ENCODE measurements at places on chromosomes 2 and 18. TPM values are rescaled to one million over a fixed set of nuclear protein-coding genes. Genes with fewer than 3 reads are reported as not detected.

TIMM21 gene
- 36.2 TPM for total RNA-seq

CRYGD gene
- total RNA-seq = not detected

AFG3L2 gene
- 39.1 TPM for total RNA-seq

AGBL5 gene
- 24.4 TPM for total RNA-seq

GALNT3 gene
- 1.2 TPM for total RNA-seq

ABCB11 gene
- not detected for total RNA-seq

UGT1A9 gene
- total RNA-seq = not detected

COPS8 gene
- 109 TPM for total RNA-seq

- no peak overlapping the region for H3K4me3 ChIP-seq
- no peaks in the 10 kb centered on the region for H3K4me1 ChIP-seq
- H3K27ac ChIP-seq = no peak overlapping the region
- DNase-seq = no peak
These were observed 12.0 kb upstream of the IAH1 start for GRCh38 chr2:9462313-9462712.

GRCh38 chr2:150567771-150568301 lies 80.4 kb upstream of the RND3 start:
- no peaks in the 10 kb centered on the region for H3K27me3 ChIP-seq
- peak; percentile 22 for DNase-seq
- no peaks in the 10 kb centered on the region for H3K36me3 ChIP-seq
- peaks cover 79% of the 10 kb centered on the region for H3K4me1 ChIP-seq
- peak overlapping the region; percentile 73 for H3K27ac ChIP-seq

GRCh38 chr18:13218997-13219396 lies 437 bp downstream of the LDLRAD4 start:
- H3K4me3 ChIP-seq = no peak overlapping the region
- H3K4me1 ChIP-seq = peaks cover 13% of the 10 kb centered on the region
- no peak overlapping the region for H3K27ac ChIP-seq
- H3K27me3 ChIP-seq = peaks cover 50% of the 10 kb centered on the region
- H3K36me3 ChIP-seq = no peaks in the 10 kb centered on the region

DNA sequence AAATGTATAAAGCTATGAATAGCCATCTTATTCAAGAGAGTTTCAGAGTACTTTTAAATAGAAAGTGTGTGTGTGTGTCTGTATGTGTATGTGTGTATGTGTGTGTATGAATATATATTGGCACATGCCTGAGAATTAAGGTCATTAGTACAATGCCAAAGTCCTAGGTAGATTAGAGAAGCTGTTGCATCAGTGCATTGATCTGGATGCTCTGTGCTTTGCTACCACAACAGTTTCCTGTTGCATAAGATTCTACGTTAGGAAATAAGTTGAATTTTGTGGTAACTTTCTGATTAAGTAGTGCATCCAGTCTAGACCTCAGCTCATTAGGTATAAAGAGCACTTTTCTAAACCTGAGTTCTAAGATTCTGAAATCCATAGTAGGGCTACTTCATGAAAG lies 1102.8 kb upstream of the KLHL29 start:
- no peaks in the 10 kb centered on the region for H3K4me1 ChIP-seq
- H3K36me3 ChIP-seq = no peaks in the 10 kb centered on the region
- no peak overlapping the region for H3K27ac ChIP-seq

DNA sequence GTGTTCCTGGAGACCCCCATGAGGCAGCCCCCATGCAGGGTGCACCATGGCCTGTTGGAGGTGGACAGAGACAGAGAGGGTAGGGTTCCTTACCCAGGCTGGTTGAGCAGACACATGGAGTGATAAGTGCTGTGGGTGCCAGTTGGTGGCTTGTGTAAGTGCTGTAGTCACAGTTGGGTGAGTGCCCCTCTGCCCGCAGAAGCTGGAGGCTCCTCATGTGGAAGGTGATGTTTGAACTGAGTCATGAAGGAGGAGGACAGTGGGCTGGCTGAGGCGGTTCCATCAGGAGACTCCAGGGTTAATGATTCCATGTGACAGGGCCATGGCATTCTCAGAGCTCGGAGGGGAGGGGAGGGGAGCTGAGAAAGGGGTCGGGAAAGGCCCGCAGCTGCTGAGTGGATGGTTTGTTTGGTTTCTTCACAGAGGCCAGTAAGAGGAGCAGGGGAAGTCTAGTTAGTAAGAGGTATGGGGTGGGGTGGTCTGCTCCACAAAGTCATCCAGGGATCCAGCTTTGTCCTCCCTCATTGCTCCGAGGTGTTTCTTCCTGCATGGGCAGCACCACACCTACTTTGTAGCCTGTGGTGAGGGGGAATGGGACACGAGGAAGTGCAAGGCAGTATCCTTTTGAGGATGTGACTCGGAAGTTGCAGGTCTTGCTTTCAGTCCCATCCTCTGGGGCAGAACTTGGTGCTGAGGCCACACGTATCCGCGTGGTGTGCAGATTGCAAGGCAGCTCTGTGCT lies 13.6 kb downstream of the IMPA2 start:
- H3K36me3 ChIP-seq = no peaks in the 10 kb centered on the region
- peak overlapping the region; percentile 71 for H3K27ac ChIP-seq
- DNase-seq = peak; percentile 18
- peaks cover 5% of the 10 kb centered on the region for H3K27me3 ChIP-seq
- H3K4me3 ChIP-seq = peak overlapping the region; percentile 65

GRCh38 chr2:54059986-54060385 lies 55.4 kb upstream of the ACYP2 start:
- peak overlapping the region; percentile 36 for H3K4me3 ChIP-seq
- H3K27ac ChIP-seq = peak overlapping the region; percentile 55
- peaks cover 51% of the 10 kb centered on the region for H3K4me1 ChIP-seq
- no peaks in the 10 kb centered on the region for H3K27me3 ChIP-seq
- peaks cover 11% of the 10 kb centered on the region for H3K36me3 ChIP-seq

GRCh38 chr2:220332886-220333285 lies 705.5 kb downstream of the SLC4A3 start:
- no peak overlapping the region for H3K27ac ChIP-seq
- H3K27me3 ChIP-seq = no peaks in the 10 kb centered on the region
- H3K36me3 ChIP-seq = peaks cover 7% of the 10 kb centered on the region
- H3K4me1 ChIP-seq = peaks cover 11% of the 10 kb centered on the region
- DNase-seq = no peak

DNA sequence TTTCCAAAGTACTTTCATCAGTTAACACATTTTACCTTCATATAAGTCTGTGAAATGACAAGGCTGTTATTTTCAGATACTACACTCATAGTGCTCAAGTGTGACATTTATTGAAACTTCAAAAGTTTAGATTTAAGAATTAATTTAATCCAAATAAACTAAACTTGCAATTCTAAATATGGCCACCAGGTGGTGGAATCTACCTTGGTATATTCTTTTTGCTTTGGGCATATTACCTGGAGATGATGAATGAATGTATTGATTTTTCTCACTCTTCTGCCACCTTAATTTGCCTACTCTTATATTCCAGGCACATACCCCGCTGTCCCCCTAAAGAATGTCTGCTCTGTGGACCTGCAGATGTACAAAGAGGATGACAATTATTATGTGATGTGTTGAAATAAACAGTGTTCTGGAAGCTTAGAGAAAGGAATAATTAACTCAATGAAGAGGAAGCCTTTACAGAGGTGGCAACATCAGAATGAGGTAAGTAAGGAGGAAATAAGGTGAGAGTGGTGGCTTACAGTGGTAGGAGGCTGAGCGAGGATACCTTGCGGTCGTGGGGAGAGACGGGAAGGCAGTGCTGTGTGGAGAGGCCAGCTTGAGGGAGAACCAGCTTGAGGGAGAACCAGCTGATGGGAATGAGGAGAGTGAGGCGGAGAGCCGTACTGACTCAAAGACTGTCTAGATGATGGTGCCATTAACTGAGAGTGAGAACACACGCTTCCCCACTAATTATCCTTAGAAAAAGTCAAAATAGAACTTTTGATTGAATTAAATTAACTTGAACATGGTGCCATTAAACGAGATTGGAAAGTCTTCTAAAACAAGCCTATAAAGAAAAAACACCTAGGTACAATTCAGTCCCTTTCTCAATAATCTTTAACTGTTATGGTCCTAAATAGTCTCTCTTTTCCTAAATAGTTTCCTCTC lies 179.5 kb downstream of the CELF4 start:
- H3K27ac ChIP-seq = no peak overlapping the region
- no peaks in the 10 kb centered on the region for H3K36me3 ChIP-seq
- H3K27me3 ChIP-seq = peaks cover 23% of the 10 kb centered on the region
- peak; percentile 9 for DNase-seq
- H3K4me1 ChIP-seq = no peaks in the 10 kb centered on the region
- H3K4me3 ChIP-seq = no peak overlapping the region

GRCh38 chr2:160596441-160596840 lies 102.8 kb upstream of the RBMS1 start:
- no peaks in the 10 kb centered on the region for H3K27me3 ChIP-seq
- no peak overlapping the region for H3K27ac ChIP-seq
- H3K4me1 ChIP-seq = no peaks in the 10 kb centered on the region
- no peak overlapping the region for H3K4me3 ChIP-seq

DNA sequence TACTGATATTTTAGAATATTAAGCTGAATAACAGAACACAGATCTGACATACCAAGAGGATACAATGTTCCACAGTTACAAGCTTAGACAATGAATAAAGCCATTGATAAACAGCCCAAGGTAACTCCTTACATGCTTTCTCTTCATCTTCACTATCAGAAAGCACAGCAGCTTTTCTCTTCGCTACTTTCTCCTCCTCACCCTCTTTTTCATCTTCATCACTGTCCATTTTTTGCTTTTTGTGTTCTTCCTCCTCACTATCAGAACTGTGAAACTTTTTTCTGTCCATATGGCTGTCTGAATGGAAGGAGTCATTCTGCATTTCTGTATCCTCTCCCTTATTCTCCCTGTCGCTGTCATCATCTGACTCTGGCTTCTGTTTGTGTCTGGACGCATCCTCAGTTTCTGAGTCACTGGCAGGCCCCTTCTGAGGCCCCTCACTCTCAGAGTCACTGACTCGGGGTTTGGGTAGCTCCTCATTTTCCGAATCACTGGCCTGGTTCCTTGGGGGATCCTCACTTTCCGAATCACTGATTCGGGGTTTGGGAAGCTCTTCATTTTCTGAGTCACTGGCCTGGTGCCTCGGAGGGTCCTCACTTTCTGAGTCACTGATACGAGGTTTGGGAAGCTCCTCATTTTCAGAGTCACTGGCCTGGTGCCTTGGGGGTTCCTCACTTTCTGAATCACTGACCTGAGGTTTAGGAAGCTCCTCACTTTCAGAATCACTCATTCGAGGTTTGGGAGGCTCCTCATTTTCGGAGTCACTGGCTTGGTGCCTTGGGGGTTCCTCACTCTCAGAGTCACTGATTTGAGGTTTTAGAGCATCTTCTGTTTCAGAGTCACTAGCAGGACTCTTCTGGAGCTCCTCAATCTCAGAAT lies 21.5 kb downstream of the IWS1 start:
- H3K27me3 ChIP-seq = no peaks in the 10 kb centered on the region
- peak overlapping the region; percentile 70 for H3K4me3 ChIP-seq

GRCh38 chr2:237704501-237705434 lies 77.4 kb downstream of the LRRFIP1 start:
- H3K36me3 ChIP-seq = 0 out of 2 replicates have a peak, but pooled peaks cover 5% of the 10 kb centered on the region
- DNase-seq = peak; percentile 38

- DNase-seq = no peak
- no peaks in the 10 kb centered on the region for H3K4me1 ChIP-seq
- no peak overlapping the region for H3K27ac ChIP-seq
- H3K4me3 ChIP-seq = no peak overlapping the region
These were observed 5.5 kb upstream of the SLC4A3 start for GRCh38 chr2:219621935-219622334.

DNA sequence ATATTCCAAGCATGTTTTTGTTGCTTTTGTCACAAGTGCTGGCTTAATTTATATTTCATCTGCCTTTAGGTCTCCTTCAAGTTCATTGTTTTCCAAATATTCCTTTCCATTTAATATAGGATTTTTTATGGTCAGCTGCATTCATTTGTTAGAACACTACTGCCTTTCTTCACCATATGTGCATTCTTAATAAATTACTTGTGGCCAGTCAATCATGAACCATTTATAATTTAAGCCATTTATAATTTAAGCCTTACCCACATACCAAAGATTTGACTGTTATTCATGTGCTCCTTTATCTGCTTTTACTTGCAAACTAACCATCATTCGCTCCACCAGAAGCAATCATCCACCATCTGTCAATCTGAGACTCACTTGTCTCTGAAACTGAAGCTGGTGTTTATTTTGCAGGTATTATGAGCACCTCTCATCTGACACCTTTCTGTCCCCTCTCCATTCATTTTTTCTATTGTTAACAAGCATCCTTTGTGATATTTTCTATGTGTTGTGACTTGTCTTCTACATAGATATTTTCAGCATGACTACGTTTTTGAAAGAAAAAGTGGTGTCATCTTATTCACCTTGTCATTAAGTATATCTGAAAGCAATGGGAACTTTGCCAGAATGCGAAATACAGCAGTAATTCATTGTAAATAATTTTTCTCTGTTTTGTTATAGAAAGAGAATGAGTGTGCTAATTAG lies 786.8 kb downstream of the KCNJ3 start:
- H3K36me3 ChIP-seq = no peaks in the 10 kb centered on the region
- no peaks in the 10 kb centered on the region for H3K27me3 ChIP-seq
- DNase-seq = no peak
- H3K4me1 ChIP-seq = no peaks in the 10 kb centered on the region
- no peak overlapping the region for H3K27ac ChIP-seq

- no peaks in the 10 kb centered on the region for H3K4me1 ChIP-seq
- DNase-seq = no peak
- no peak overlapping the region for H3K4me3 ChIP-seq
- H3K27ac ChIP-seq = no peak overlapping the region
- no peaks in the 10 kb centered on the region for H3K36me3 ChIP-seq
These were observed 820.6 kb upstream of the PIK3C3 start for GRCh38 chr18:41134426-41134825.

DNA sequence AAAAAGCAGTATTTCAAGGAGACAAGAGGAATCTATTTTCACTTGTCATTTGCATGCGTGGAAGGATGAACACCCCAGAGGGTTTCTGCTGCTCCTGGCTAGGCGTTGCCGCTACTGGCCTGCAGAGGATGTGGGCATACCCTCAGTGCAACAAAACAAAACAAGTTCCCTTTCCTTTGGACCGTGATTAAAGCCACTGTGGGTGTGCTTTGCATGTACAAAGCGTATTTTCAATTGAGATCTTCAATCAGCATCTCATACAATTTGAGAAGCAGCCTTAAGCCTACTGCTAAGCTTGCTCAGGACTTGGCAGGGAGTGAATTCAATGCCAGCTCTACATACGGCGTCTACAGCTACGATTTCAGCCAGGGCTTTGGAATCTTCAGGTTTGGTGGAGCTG lies 298.4 kb downstream of the LPIN1 start:
- DNase-seq = no peak
- H3K4me3 ChIP-seq = no peak overlapping the region
- peaks cover 33% of the 10 kb centered on the region for H3K4me1 ChIP-seq
- peaks cover 2% of the 10 kb centered on the region for H3K27me3 ChIP-seq
- peaks cover 14% of the 10 kb centered on the region for H3K36me3 ChIP-seq
- no peak overlapping the region for H3K27ac ChIP-seq

Data from HFFc6 (cell line).